Pancreas (tissue), 10 donors: ENCODE measurements at places on chromosomes 11 and 22. TPM values are rescaled to one million over a fixed set of nuclear protein-coding genes. Genes with fewer than 3 reads are reported as not detected.
A peak's percentile ranks its signal among the peaks of the same experiment; 100 is the strongest.

DNA sequence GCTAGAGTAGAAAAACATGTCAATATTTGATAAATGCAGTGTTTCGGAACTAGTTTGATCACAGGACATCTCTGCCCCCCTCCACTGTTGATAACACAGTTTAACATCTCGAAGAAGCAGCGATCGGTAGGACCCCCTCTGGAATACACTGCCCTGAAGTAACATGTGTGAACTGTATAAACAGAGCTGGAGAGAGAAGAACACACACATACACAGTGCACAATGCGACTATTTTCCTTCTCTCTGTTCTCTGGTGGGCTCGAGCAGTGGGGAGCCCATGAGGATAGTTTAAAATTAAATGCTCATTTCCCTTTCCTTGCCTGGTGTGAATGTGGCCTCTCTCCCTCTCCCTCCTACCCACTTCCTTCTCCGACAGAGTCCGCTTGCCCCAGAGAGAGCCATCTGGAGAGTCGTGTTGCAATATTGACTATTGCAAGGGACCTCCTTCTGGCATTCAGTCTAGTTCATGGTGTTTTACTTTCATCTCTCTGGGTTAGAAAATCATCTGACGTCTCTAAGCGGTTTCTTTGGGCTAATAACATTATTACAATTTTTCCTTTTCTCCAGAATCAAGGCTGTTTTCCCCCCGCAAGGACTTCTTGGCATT lies 51.6 kb upstream of the BARX2 start:
- H3K27me3 ChIP-seq = no peaks in the 10 kb centered on the region
- peak; percentile 55 for DNase-seq
- peaks cover 23% of the 10 kb centered on the region for H3K4me1 ChIP-seq
- no peaks in the 10 kb centered on the region for H3K36me3 ChIP-seq
- H3K27ac ChIP-seq = peak overlapping the region; percentile 73
- H3K4me3 ChIP-seq = no peak overlapping the region

GRCh38 chr11:95845167-95845566 lies 54.9 kb downstream of the CEP57 start:
- no peaks in the 10 kb centered on the region for H3K36me3 ChIP-seq
- no peaks in the 10 kb centered on the region for H3K4me1 ChIP-seq
- no peak overlapping the region for H3K27ac ChIP-seq
- no peak for DNase-seq

GRCh38 chr11:287821-288477 lies 977 bp upstream of the PGGHG start:
- H3K27ac ChIP-seq = peak overlapping the region; percentile 93
- peaks cover 12% of the 10 kb centered on the region for H3K36me3 ChIP-seq
- peak overlapping the region; percentile 82 for H3K4me3 ChIP-seq
- peak; percentile 30 for DNase-seq
- H3K27me3 ChIP-seq = no peaks in the 10 kb centered on the region

- no peaks in the 10 kb centered on the region for H3K27me3 ChIP-seq
- no peaks in the 10 kb centered on the region for H3K4me1 ChIP-seq
- no peak for DNase-seq
- peak overlapping the region; percentile 71 for H3K27ac ChIP-seq
These were observed 1.0 kb downstream of the MN1 start for GRCh38 chr22:27800250-27801201.

- peak; percentile 62 for DNase-seq
- H3K4me1 ChIP-seq = no peaks in the 10 kb centered on the region
- no peaks in the 10 kb centered on the region for H3K36me3 ChIP-seq
These were observed 727 bp downstream of the OSBP2 start for GRCh38 chr22:30695351-30695851.

- no peaks in the 10 kb centered on the region for H3K4me1 ChIP-seq
- no peaks in the 10 kb centered on the region for H3K36me3 ChIP-seq
- H3K4me3 ChIP-seq = no peak overlapping the region
- no peak for DNase-seq
- no peak overlapping the region for H3K27ac ChIP-seq
- no peaks in the 10 kb centered on the region for H3K27me3 ChIP-seq
These were observed 79.6 kb downstream of the CELSR1 start for GRCh38 chr22:46457502-46458488.

DNA sequence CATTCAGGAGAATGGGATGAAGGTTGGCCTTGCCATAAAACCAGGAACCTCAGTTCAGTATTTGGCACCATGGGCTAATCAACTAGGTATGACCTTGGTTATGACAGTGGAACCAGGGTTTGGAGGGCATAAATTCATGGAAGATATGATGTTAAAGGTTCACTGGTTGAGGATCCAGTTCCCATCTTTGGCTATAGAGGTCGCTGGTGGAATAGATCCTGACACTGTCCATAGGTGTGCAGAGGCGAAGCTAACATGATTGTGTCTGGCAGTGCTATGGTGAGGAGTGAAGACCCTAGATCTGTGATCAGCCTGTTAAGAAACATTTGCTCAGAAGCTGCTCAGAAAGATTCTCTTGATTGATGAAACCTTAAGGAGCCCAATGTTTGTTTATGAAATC lies 5.7 kb downstream of the NF2 start:
- no peak overlapping the region for H3K4me3 ChIP-seq
- no peak overlapping the region for H3K27ac ChIP-seq
- H3K36me3 ChIP-seq = no peaks in the 10 kb centered on the region
- peaks cover 13% of the 10 kb centered on the region for H3K4me1 ChIP-seq
- DNase-seq = no peak

- no peaks in the 10 kb centered on the region for H3K4me1 ChIP-seq
- H3K36me3 ChIP-seq = no peaks in the 10 kb centered on the region
- DNase-seq = no peak
- H3K4me3 ChIP-seq = no peak overlapping the region
- no peaks in the 10 kb centered on the region for H3K27me3 ChIP-seq
These were observed 6.3 kb downstream of the OPCML start for GRCh38 chr11:133525976-133526375.

- no peaks in the 10 kb centered on the region for H3K4me1 ChIP-seq
- H3K4me3 ChIP-seq = no peak overlapping the region
- H3K27ac ChIP-seq = no peak overlapping the region
- no peak for DNase-seq
- H3K36me3 ChIP-seq = no peaks in the 10 kb centered on the region
- no peaks in the 10 kb centered on the region for H3K27me3 ChIP-seq
These were observed 535.1 kb upstream of the LUZP2 start for GRCh38 chr11:23961503-23962338.

GRCh38 chr11:11798586-11799438 lies 43.0 kb upstream of the USP47 start:
- no peak overlapping the region for H3K27ac ChIP-seq
- H3K4me3 ChIP-seq = no peak overlapping the region
- no peaks in the 10 kb centered on the region for H3K27me3 ChIP-seq
- H3K4me1 ChIP-seq = no peaks in the 10 kb centered on the region
- no peaks in the 10 kb centered on the region for H3K36me3 ChIP-seq

DNA sequence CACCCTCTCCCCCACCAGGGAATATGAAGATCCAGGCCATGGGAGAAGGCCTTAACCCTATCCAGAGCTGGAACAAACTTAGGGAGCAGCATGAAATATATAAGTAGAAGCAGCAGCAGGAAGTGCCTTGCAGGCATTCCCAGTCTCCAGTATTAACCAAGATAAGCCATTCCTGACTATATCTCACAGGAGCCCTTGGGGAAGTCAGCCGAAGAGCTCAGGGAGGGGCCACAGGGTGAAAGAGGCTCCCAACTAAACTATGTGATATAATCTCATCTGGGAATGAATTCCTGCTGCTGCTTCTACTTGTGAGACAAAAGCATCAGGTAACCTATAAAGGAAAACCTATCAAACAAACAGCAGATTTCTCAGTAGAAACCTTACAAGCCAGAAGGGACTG lies 36.1 kb upstream of the GUCY1A2 start:
- H3K27ac ChIP-seq = no peak overlapping the region
- no peaks in the 10 kb centered on the region for H3K27me3 ChIP-seq
- no peaks in the 10 kb centered on the region for H3K36me3 ChIP-seq
- H3K4me1 ChIP-seq = no peaks in the 10 kb centered on the region

- H3K4me3 ChIP-seq = no peak overlapping the region
- no peak for DNase-seq
- H3K4me1 ChIP-seq = no peaks in the 10 kb centered on the region
- no peaks in the 10 kb centered on the region for H3K27me3 ChIP-seq
- no peak overlapping the region for H3K27ac ChIP-seq
- no peaks in the 10 kb centered on the region for H3K36me3 ChIP-seq
These were observed 44.0 kb downstream of the FEZ1 start for GRCh38 chr11:125452125-125452470.

GRCh38 chr22:18044548-18045271 lies 20.3 kb upstream of the MICAL3 start:
- no peak overlapping the region for H3K27ac ChIP-seq
- H3K27me3 ChIP-seq = no peaks in the 10 kb centered on the region
- no peak overlapping the region for H3K4me3 ChIP-seq

DNA sequence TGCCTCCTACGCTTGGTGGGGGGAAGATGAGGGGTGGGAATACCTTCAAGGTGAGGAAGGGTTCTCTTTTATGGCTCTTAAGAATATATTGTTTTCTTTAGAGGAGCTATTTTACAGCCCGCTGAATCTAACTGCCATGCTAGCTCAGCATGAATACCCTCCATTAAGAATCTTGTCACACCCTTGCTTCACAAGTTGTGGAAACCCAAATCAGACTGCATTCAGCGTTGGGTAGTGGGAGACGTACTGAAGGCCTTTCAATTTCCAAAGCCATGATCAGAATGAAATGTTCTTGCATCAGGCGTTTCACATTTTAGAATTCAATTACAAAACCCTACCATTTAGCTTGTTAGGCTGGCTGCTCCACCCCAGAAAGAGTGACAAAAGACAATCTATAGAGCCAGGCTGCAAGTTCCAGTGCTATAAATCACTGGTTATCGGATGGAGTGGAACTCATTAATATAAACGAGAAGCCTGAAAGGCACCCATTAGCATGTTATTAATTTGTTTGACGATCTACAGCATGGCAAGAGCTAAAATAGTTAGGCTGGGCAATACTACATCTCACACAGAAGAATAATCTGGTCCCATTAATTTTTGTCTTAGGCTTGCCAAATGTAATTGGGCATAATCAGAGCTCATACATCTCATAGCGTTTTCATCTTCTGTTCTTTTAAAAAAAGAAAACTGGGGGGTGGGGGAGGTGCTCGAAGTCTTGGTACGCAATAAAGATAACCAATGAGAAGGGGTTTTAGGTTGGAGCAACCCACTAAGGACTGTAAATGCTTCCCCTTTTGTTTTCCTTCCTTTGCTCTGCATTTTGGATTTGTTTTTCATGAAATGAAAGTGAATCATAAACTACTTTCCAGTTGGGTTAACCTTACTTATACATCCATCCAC lies 57.5 kb downstream of the ABTB2 start:
- no peak overlapping the region for H3K27ac ChIP-seq
- H3K4me1 ChIP-seq = no peaks in the 10 kb centered on the region
- H3K36me3 ChIP-seq = no peaks in the 10 kb centered on the region
- no peak overlapping the region for H3K4me3 ChIP-seq
- no peaks in the 10 kb centered on the region for H3K27me3 ChIP-seq
- no peak for DNase-seq

DNA sequence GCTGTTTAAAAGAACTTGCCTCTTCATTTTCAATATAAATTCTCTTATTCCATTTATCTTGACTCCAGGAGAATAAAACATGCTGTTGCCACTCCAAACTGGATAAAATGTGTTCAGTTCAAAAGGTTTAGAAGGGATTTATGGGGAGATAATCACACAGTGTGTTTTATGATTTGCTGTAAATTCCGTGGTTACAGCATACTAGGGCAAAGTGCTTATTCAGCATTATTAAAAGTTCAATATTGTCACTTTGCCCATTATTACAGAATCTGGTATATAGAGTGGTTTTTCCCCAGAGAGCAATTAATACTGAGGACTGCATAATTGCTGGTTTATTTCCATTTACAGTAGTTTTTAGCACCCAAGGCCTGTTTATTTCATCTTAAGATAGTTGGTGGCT lies 780.9 kb upstream of the RAG2 start:
- no peak overlapping the region for H3K4me3 ChIP-seq
- DNase-seq = no peak
- H3K27ac ChIP-seq = no peak overlapping the region
- H3K4me1 ChIP-seq = no peaks in the 10 kb centered on the region
- H3K27me3 ChIP-seq = no peaks in the 10 kb centered on the region

- no peak overlapping the region for H3K4me3 ChIP-seq
- H3K27me3 ChIP-seq = no peaks in the 10 kb centered on the region
- H3K36me3 ChIP-seq = no peaks in the 10 kb centered on the region
These were observed 125.6 kb upstream of the SLC5A12 start for GRCh38 chr11:26847459-26847858.

DNA sequence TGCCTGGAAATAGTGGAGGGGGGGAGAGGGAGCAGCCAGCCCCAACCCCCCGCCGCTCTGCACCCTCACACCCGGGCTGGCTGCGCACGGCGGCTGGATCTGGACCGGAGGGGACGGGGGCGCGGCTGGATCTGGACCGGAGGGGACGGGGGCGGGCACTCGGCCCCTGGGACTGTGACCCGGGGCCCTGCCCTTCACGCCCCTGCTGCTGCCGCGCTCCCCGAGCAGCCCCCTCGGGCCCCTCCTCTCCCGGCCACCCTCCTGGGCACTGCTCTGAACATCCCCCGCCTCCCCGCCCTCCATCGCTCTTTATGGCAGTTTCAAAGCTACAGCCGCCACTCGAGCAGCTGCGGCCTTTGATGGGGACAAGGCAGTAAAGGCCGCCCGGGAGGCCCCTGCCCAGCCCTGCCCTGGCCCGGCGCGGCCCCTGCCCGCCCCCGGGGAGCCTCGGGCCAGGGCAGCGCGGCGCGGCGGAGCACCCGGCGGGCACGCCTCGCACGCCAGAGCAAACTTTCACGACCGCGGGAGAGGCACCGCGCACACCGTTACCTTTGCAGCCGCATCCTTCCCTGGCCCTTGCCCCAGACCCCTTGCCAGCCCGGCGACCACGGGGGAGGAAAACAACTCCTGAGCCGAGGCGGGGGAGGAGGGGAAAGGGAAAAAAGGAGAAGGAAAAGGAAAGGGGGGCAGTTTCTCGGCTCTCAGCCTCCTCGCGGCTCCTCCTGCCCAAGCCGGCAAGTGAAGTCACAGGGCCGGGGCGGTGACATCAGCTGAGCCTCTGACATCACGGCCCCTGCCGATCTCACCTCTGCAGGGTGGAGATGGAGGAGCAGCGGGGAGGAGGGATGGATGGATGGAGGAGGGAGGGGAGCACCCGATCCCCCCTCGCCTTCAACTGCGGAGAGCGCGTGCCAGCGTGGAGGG lies 13.1 kb upstream of the TCF20 start:
- no peak overlapping the region for H3K4me3 ChIP-seq
- H3K36me3 ChIP-seq = no peaks in the 10 kb centered on the region
- H3K27ac ChIP-seq = no peak overlapping the region
- no peaks in the 10 kb centered on the region for H3K27me3 ChIP-seq
- no peaks in the 10 kb centered on the region for H3K4me1 ChIP-seq

Gene PGR
- 1.0 TPM for total RNA-seq

Gene CNGA4
- 0.22 TPM for total RNA-seq

Gene ACRV1
- not detected for total RNA-seq

Gene SYNGR1
- total RNA-seq = 16.1 TPM
